ENCODE measurements at places on chromosomes 3 and 15. TPM values are rescaled to one million over a fixed set of nuclear protein-coding genes. Genes with fewer than 3 reads are reported as not detected.

- no peak for DNase-seq
Measured at GRCh38 chr3:32620611-32621310, 50.1 kb upstream of the DYNC1LI1 start.

- DNase-seq: peak; percentile 32
Measured at GRCh38 chr3:22960105-22960984, 242.8 kb upstream of the UBE2E2 start.

TMEM115 gene
- total RNA-seq: 76.5 TPM

CHDH gene
- under 0.01 TPM for total RNA-seq

DNA sequence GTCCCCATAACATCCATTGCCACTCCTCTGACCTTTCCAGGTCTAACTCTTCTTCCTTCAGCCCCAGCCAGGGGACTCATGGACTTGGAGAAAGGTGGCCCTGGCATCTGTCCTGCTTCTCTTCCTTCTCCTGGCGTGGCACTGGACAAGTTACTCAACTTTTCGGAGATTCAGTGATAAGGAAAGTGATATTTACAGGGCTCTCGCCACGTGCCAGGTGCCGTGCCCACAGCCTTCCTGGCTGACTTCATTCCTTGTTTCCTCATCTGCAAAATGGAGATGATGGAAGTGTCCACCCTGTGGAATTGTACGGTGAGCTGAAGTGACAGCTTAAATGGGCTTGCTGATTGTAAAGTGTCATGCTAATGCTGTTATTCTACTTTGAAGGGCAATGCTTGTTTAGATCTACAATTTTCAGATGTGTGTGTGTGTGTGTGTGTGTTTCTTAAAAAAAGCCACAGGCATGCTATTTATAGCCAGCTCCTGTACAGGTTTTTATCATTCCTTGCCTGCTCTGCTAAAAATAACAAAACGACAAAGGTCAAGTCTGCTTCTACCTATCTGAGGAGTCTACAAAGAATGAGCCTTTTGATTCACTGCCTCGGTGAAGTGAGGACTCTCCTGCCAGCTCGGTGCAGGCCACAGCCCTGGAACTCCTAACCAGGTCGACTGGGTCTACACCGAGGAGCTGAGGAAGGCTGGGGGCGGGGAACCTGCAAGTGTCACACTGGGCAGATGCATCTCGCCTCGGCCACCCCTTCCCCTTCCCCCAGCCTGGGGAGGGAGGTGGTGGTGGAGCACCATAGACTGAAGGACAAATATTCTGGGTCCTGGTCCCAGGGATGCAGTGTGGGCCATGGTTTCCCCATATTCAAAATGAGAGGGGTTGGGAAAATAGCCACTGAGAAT, 11.4 kb upstream of the ATP2B2 start:
- DNase-seq: no peak

CHRNA5 gene
- 5.5 TPM for total RNA-seq

GRCh38 chr3:6608843-6609242, 252.1 kb upstream of the GRM7 start:
- no peak for DNase-seq

DNA sequence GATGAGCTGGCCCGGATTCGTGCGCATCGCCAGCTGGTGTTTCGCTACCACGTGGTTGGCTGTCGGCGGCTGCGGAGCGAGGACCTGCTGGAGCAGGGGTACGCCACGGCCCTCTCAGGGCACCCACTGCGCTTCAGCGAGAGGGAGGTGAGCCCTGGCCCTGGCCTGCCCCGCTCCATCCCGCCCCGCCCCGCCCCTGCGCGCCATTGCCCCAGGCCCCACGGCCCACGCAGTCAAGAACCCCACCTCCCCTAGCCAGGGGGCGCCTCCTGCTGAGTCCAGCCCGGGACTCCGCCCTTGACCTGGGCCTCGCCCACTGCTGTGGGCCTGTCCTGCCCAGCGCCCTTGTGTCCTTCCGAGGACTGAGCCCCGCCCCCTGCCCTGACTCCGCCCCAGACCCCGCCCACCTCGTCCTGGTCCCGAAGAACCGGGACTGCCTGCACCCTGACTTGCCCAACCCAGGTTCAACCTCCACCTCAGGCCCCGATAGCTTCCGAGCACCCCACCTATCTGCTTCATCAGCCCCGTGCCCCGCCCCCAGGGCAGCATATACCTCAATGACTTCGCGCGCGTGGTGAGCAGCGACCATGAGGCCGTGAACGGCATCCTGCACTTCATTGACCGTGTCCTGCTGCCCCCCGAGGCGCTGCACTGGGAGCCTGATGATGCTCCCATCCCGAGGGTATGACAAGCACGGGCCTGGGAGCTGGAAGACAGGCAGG, 14.8 kb downstream of the NT5DC2 start:
- DNase-seq: no peak

RBMS3 gene
- total RNA-seq: 13.8 TPM

A4GNT gene
- total RNA-seq: not detected

GRCh38 chr15:88897456-88898194, 2.3 kb upstream of the HAPLN3 start:
- DNase-seq: peak; percentile 78

IGDCC3 gene
- total RNA-seq: not detected

DNA sequence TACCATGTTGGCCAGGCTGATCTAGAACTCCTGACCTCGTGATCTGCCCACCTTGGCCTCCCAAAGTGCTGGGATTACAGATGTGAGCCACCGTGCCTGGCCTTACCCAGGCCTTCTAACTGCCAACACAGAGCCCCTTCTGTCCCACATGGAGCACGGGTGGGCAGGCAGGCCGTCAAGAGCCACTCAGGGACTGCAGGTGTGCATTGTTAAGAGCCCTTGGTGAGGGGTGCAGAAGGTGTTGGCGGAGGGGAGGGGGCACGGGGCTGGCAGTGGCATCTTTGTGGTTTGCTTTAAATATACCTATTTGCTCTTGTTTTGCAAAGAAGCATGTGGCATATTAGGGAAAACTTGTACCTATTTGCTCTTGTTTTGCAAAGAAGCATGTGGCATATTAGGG, 37.3 kb downstream of the SMAD6 start:
- DNase-seq: no peak

- no peak for DNase-seq
Measured at GRCh38 chr15:73583544-73583943, 49.6 kb downstream of the NPTN start.

- peak; percentile 54 for DNase-seq
Measured at GRCh38 chr15:51229907-51230330, 108.5 kb downstream of the CYP19A1 start.

GRCh38 chr3:37745921-37746320, 115.8 kb upstream of the CTDSPL start:
- no peak for DNase-seq
